ENCODE measurements at places on chromosomes 4 and X.

- peak; percentile 60 for DNase-seq
These were observed 32.6 kb downstream of the FRMPD3 start for GRCh38 chrX:107482046-107482445.

GRCh38 chrX:107725761-107726555 lies 49.6 kb downstream of the TSC22D3 start:
- DNase-seq, result no peak

DNA sequence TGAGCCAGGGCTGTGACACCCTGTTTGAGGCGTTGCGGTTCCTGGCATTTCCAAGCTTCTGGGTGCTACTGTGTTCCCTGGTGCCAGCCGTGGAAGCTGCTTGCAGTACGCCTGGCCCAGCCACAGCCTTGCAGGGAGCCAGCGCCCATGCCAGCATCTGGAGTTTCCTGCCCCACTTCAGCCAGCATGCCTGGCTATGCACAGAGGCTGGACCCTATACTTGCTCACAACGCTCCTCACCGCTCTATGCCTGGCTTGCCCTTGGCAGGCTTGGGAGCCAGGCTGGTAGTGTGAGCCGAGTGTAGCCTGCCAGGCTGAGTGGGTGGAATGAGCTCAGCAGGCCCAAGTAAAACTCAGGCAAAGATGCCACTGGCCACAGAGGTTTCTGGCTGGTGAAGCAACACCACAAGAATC lies 22.4 kb downstream of the PRRG1 start:
- DNase-seq, result no peak

- DNase-seq, result no peak
These were observed 460.3 kb downstream of the GBA3 start for GRCh38 chr4:23153076-23153475.

DNA sequence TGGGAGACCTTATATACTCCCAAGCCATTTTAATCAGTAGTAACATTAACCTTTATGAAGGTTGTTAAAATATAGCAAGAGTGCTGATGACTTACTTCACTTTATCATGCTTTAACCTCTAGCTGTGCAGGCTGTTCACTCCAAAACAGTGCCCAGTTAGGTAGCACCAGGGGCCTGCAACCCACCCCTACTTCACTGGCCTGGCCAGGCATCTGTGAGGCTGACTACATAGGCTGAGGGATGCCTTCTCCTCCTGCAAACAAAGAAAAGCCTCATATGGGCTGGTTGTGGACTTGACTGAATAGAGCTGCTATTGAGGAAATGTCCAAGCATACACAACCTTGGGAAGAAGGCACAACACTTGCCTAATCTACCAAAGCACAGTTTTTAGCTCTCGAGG lies 172.8 kb downstream of the SHROOM3 start:
- no peak for DNase-seq

DNA sequence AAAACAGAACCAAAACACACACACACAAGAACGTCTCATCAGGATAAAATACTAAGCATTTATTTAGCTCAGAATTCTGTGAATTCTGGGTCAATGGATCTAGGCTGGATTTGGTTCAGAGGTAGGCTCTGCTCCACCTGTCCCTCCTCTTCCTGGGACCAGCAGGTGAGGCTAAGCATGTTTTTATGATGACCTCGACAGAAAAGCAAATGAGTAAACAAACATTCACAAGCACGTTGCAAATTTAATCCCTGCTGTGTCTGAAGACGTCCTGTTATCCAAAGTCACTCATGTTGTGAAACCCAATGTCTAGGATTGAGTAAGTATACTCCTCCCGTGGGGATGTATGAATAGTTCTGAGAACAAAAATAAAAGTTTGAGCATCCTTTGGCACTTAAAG lies 371.4 kb upstream of the TECRL start:
- DNase-seq, result no peak

- DNase-seq, result peak; percentile 52
These were observed at the start of gene PPP2R2C for GRCh38 chr4:6472387-6473263. PPP2R2C (minus strand) TSS chr4:6472614; CDS start chr4:6472229, 385 bp downstream.

- DNase-seq, result peak; percentile 43
These were observed 124.4 kb downstream of the ANK2 start for GRCh38 chr4:113173793-113174264.

- no peak for DNase-seq
These were observed 228.6 kb upstream of the CTSO start for GRCh38 chr4:156182269-156182668.

GRCh38 chr4:128358231-128358912 lies 70.8 kb upstream of the PGRMC2 start:
- DNase-seq, result no peak

GRCh38 chrX:46837558-46838485 lies 979 bp downstream of the RP2 start:
- DNase-seq, result peak; percentile 6

- DNase-seq, result no peak
These were observed 154.4 kb upstream of the ETNPPL start for GRCh38 chr4:108917255-108917654.

All from G401 (cell line).